ENCODE measurements at places on chromosomes 2 and 18.

DNA sequence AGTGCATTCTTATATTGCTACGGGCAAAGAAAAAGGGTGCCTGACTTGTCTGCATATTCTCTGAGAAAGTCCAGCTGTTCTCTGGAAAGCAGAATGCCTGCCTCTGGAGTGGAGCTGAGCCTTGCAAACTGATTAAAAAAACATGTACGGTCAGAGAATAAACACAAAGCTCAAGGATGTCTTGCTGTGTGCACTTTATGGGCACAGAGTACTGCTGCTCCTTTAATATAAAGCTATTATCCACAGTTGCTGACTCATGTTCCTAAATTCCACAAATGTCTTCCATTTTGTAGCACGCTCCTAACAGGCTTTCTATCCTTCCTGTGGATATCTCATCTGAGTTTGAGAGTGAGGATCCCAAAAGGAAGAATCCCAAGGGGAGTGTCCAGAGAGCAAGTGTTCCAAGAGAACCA is 229.0 kb downstream of the MREG start:
- no peak for DNase-seq

- no peak for DNase-seq
These were observed 43.6 kb upstream of the ZNF804A start for GRCh38 chr2:184554736-184555135.

GRCh38 chr2:100869120-100869519 is 49.2 kb downstream of the NPAS2 start:
- DNase-seq: no peak

- no peak for DNase-seq
These were observed 83.1 kb downstream of the FAM161A start for GRCh38 chr2:61770746-61771145.

DNA sequence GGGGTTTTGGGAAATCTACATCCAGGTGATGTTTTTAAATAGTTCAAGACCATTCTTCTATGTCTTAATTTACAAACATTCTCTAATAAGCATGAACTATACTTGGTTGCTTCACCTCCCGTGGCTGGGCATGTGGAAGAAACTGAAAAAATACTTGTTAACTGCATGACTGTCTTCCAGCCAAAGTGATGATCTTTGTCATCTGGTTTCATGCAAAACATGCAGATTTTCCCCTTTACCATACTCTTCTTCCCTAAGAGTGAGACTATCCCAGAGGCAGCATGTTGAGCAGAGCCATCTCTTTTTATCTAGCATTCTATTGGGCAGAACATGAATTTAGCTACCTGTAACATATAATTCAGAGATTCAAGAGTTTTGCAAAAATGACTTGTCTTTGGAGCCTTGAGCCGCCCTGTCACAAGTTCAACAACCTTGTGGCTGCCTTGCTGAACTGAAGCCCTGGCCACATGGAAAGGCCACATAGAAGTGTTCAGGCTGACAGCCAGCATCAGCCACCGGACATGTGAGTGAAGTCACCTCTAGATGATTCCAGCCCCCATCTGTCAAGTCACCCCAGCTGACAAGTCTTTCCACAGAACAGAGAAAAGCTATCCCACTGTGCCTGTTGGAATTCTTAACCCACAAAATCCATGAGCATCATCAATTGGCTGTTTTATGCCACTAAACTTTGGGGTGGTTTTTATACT is 142.8 kb downstream of the ANKRD44 start:
- no peak for DNase-seq

- DNase-seq: no peak
These were observed 39.3 kb downstream of the VSNL1 start for GRCh38 chr2:17579605-17580318.

- DNase-seq: peak; percentile 65
These were observed 10.2 kb downstream of the NFATC1 start for GRCh38 chr18:79405781-79406575.

- DNase-seq: no peak
These were observed 76.4 kb upstream of the PARD3B start for GRCh38 chr2:204468746-204469429.

- no peak for DNase-seq
These were observed 1.1 kb upstream of the MAL start for GRCh38 chr2:95024371-95024770.

GRCh38 chr2:149800624-149801542 is 213.3 kb upstream of the MMADHC start:
- DNase-seq: no peak

- no peak for DNase-seq
These were observed 294.3 kb downstream of the SRBD1 start for GRCh38 chr2:45316576-45317338.

GRCh38 chr2:207487650-207488311 is 42.0 kb upstream of the CREB1 start:
- DNase-seq: no peak
